K562 (cell line): ENCODE measurements at places on chromosomes 13 and 19. TPM values are rescaled to one million over a fixed set of nuclear protein-coding genes. Genes with fewer than 3 reads are reported as not detected.

- no peak for DNase-seq
Observed at GRCh38 chr13:50720861-50721671, 122.4 kb downstream of the DLEU7 start.

- DNase-seq: no peak
Observed at GRCh38 chr13:40120781-40121180, 465.3 kb downstream of the COG6 start.

DNA sequence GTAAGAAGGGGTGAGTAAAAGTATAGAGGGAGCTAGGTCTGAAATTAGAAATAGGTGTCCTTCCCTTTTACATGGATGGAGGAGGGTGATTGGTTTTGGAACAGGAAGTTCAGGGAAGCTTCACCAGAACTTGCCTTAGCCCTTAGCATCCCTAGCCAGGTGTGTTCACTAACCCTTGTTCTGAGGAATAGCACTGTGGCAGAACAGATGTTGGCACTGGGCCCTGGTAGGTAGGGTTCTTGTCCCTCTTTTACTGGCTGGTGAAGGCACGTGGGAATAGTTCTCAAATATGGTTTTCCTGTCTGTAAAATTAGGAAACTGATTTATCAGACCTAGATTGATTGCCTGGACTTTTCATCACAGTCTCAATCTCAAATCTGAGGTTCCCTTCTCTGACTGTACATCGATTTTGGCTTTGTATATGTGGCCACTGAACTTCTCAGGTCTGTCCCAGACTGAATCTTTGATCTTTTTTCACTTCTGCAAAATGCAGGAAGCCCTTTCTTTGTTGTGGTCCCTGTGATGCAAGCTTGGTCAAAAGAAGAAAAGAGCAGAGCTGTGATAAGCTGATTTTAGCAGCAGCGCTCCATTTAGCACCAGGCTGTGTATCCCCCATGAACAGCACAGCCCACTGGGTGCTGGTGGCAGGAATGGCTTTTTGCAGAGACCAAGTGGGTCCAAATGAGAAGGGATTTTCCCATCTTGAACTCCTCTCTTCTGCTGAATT lies 86.2 kb upstream of the HTR2A start:
- DNase-seq: no peak

- no peak for DNase-seq
Observed at GRCh38 chr19:23788411-23788810, 29.7 kb upstream of the ZNF681 start.

DNA sequence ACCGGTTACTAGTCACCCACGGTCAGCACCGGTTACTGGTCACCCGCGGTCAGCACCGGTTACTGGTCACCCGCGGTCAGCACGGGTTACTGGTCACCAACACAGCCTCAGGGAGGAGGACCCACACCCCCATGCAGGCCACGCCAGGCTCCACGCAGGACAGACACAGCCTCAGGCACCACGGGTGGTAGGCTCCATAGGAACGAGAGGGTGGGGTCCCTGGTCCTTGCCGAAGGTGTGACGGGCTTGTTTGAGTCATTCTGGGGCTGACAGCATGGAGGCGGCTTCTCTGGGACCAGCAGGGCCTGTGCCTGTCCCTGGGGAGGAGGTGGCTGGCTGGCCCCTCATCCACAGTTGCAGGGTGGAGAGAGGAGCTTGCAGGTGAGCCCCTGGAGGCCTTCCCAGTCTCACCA lies 122.8 kb upstream of the SOX1 start:
- no peak for DNase-seq

GRCh38 chr13:40457929-40458719 lies 208.3 kb downstream of the FOXO1 start:
- DNase-seq: no peak

- DNase-seq: no peak
Observed at GRCh38 chr19:34480971-34481841, at the start of gene WTIP. Gene WTIP, plus strand, starts transcription at chr19:34481758. Its CDS starts 217 bp downstream, at chr19:34481975.

DNA sequence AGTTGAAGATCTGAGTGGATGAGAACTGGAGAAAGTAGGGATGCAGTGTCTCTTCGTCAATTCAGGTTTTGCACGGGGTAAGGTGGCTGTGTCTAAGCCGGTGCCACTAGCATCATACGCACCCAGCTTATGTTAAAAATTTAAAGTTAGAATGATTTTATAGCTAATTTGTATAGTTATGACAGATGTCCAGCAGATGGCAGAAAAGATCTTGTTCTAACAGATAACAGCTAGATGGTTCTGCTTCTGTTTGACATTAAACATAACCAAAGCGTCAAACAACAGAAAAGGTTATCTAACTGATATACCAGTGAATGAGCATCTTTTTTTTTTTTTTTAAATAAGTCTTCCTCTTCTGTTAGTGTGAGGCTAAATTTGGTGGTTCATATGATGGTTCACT lies 18.8 kb upstream of the EDDM13 start:
- peak; percentile 72 for DNase-seq

DNA sequence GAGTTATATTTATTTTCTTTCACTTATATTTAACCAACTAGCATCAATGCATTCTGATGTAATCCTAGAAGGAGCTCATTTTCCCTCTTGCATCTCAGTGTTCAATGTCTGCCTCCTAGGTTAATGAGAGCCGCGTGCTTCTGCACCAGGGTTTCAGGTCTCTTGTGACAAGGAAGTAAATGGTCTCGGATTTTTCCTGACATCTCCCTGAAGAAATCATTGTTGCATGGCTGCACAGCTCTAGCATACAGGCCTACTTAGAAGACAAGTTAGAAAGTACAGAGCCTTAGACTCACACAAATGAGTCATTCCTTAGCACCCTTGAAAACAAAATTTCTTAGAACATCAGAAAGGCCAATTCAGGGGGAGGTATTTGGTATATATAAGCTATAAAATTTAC lies 57.2 kb upstream of the KLF12 start:
- DNase-seq: no peak

- DNase-seq: no peak
Observed at GRCh38 chr13:36385489-36385888, 39.3 kb upstream of the SPART start.

GRCh38 chr13:79966059-79966458 lies 374.9 kb downstream of the SPRY2 start:
- DNase-seq: no peak

DNA sequence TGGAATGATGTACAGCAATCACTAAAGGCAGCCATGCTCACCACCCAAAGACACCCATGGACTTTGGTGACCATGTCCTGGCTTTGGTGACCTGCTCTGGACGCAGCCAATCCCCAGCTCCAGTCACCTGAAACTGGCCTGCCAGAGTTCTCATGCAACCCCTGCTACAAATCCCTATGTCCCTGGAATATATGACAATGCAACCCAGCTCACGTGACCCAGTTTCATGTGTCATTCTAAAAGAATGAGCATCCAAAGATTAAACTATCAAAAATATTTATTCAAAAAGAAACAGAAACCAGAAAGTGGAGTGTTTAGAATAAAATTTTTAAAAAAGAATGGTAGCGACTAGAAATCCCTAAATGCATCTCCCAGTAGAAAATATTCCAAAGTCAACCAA lies 203.3 kb upstream of the IRS2 start:
- no peak for DNase-seq

- no peak for DNase-seq
Observed at GRCh38 chr19:31348481-31349159, 616 bp downstream of the TSHZ3 start.

DNA sequence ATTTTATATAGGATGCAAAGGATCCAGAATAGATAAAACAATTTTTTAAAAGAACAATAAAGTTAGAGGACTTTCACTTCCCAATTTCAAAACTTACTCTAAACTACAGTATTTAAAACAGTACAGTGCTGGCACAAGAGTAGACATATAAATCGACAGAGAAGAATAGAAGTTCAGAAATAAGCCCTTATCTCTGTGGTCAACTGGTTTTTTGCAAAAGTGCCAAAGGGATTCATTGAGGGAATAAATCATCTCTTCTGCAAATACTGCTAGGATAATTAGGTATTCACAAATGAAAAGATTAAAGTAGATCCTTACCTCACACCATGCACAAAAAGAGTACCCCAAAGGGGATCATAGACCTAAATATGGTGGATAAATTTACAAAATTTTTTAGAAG lies 431.0 kb upstream of the HTR2A start:
- no peak for DNase-seq

- DNase-seq: no peak
Observed at GRCh38 chr19:47241919-47242577, 11.0 kb upstream of the BBC3 start.

DNA sequence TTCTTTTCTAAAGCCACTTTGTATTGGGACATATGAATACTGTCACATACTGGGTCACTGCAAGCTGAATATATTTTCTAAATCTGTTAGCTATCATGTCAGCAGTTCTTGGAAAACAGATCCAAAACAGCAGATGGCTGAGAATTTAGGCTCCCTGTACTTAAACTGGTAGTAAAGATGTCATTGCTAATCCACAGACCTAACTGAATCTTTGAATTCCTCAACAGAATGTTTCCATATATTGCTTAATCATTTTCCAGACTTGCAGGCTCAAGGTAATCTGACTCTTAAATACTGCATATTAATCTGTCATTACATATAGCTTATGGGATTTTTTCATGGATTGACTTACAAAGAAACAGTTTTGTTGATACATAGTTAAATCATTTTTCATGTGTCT lies 639.0 kb upstream of the KLHL1 start:
- DNase-seq: no peak

The ICAM5 gene
- 69.7 and 89.5 TPM in 2 replicates for total RNA-seq

The GPR12 gene
- not detected in 2 replicates for total RNA-seq

The CYP4F11 gene
- total RNA-seq: not detected in 2 replicates

The LTBP4 gene
- 148 and 160 TPM in 2 replicates for total RNA-seq

The TIMM29 gene
- total RNA-seq: 23.8 and 24.7 TPM in 2 replicates

The MAP4K1 gene
- 3.0 and 3.2 TPM in 2 replicates for total RNA-seq

The GJB2 gene
- total RNA-seq: 0.07 TPM in 1 of 2 replicates, not detected in the other
